ENCODE measurements at places on chromosomes 7 and 10.
A peak's percentile ranks its signal among the peaks of the same experiment; 100 is the strongest.

DNA sequence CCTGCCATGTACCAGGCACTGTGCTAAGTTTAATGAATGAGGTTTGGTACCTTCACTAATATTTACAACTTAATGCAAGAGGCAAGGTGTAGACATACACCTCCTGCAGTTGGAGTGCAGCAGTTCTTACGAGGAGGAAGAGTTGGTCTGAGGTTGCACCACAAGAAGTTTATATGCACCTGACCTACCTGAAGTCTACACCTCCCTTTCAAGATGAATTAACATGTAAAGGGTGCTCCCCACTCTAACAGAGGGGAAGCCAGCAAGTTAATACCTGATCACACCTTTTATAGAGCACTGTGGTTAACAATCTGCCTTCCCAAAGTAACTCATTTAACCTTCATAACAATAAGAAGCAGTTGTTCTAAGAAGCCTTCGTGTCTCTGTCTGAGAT is 120.0 kb downstream of the LYZL1 start:
- no peak for DNase-seq

DNA sequence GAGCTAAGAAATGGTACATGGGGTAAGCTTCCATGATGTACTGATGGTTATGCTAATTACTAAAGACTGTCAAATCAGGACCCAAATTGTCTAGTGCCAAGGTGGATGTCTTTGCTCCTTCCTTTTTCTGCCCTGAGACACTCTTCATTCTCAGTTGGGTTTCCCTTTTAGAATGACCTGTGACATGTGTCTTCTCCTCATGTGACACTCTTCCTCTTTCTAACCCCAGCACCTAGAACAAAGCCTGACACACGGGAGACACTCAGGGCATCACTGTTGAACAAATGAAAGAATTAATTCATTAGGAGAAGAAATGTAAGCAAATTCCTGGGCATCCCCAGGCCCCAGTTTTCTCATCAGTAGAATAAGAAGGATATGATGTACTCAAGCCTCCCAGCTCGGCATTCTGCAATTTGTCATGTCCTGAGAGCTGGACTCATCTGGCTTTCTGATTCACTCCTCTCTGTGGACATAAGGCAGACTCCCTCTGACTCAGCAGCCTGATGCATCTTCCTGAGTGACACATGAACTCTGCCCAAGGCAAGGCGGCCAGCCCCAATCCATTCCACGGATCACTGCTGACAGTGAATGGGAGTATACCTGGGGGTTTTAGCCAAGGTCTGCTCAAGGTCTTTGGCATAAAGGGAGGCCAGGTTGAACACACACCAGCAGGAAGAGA is 473.8 kb downstream of the KCNMA1 start:
- peak; percentile 98 for DNase-seq

- DNase-seq, result peak; percentile 41
Measured at GRCh38 chr10:49738616-49739360, 23.3 kb downstream of the OGDHL start.

DNA sequence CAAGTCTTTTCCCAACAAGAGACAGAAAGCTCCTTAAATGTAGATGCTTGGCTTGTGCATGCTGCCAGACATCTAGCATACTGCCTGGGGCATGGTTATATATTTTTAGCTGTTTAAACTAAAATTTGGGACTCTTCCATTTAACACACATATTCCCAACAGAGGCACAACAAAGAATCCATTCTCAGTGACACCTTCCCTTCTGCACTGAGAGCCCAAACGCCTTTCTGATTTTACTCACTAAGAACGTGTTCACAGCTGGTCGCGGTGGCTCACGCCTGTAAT is 49.9 kb downstream of the CPVL start:
- DNase-seq, result no peak

DNA sequence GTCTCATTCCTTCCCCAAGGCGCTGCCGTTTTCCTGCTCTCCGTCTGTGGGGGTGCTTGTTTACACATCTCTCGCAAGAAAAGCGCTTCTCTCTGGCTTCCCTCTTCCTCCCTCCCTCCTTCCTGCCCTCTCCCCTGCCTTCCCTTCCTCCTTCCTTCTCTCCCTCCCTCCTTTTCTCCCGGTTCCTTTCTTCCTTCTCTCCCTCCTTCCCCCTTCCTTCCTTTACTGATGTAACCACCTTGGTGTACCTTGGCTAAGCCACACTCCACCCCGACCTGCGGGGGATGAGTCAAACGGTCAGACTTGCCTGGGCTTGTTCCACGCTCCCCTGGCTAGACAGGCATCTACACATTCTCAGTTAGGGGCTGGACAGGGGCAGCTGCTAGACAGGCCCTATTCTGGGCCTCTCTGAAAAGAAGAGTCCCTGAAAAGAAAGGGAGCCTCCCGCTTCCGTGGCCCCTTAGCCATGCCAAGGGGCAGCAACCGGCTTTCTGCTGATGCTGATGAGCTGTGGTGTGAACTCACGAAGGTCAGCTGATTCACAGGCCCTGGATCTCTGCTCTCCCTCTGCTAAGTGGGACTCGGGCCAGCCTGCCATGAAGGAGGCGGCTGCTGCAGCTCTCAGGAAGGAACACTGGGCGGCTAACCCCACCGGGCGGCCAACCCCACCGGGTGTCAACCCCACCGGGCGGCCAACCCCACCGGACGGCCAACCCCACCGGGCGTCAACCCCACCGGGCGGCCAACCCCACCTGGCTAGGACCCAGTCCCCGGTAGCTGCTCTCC is 216.8 kb downstream of the TCERG1L start:
- DNase-seq, result peak; percentile 95

DNA sequence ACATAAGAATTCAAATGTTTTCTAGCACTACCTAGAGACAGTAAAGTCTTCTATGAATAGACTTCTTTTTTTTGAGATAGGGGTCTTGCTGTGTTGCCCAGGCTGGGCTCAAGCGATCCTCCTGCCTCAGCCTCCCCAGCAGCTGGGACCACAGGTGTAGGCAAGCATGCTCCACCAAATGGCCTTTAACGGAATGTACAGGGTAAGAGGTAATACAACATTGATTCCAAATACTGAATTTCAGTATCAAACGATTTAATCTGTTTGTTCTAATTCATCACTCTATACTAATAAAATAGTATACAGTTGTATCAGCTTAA is 55.8 kb upstream of the NCAPG2 start:
- no peak for DNase-seq

- peak; percentile 90 for DNase-seq
Measured at GRCh38 chr7:132580717-132581285, 4.5 kb upstream of the PLXNA4 start.

DNA sequence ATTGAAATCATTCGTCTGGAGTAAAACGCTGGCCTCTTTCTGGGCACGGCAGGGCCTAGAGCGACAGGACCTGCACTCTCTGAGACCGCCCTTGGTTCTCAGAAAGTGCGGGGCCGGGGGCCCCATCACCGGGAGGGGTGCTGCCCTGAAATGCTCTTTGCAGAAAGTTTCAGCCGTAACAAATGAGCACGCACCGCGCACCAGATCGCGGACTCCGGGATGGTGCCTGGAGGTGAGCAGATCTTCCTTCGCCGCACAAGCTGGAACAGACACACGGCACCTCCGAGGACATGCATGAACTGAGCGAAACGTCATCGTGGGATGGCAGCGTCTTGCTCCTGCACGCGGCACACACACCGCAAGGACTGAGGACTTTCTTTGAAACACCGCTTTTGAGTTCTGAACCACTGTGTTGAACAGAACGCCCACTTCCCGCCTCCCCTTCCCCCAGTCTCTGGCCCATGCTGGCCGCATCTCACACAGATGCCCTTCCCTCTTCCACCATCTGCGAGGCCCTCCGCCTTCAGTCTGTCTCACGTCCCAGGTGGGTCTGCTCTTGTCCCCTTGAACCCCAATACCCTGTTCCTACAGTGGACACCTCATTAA is 538.7 kb upstream of the MGMT start:
- peak; percentile 16 for DNase-seq

GRCh38 chr7:69757981-69758430 is 159.7 kb downstream of the AUTS2 start:
- no peak for DNase-seq

- no peak for DNase-seq
Measured at GRCh38 chr7:47967123-47967522, 12.3 kb downstream of the HUS1 start.

GRCh38 chr10:100748231-100749058 is 3.1 kb downstream of the PAX2 start:
- DNase-seq, result no peak

GRCh38 chr10:127851661-127852194 is 41.0 kb downstream of the CLRN3 start:
- peak; percentile 35 for DNase-seq
